ENCODE measurements at places on chromosomes 4 and X.

- no peak for DNase-seq
Measured at GRCh38 chr4:159077702-159078495, 25.0 kb upstream of the RAPGEF2 start.

GRCh38 chrX:104172121-104172520, 5.9 kb downstream of the FAM199X start:
- no peak for DNase-seq

DNA sequence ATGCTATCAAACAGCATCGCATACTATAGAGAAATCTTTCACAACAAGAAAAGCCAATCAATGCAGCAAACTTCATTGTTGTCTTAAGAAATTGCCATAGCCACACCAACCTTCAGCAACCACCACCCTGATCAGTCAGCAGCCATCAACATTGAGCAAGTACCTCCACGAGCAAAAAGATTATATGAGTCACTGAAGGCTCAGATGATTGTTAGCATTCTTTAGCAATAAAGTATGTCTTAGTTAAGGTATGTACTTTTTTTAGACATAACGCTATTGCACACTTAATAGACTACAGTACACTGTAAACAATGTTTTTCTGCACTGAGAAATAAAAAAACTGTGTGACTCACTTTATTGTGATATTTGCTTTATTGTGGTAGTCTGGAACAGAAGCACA, 37.8 kb upstream of the FUNDC1 start:
- DNase-seq, result no peak

GRCh38 chr4:47287735-47288134, 175.8 kb downstream of the COMMD8 start:
- no peak for DNase-seq

GRCh38 chr4:87805971-87806370, 6.6 kb downstream of the IBSP start:
- DNase-seq, result no peak

DNA sequence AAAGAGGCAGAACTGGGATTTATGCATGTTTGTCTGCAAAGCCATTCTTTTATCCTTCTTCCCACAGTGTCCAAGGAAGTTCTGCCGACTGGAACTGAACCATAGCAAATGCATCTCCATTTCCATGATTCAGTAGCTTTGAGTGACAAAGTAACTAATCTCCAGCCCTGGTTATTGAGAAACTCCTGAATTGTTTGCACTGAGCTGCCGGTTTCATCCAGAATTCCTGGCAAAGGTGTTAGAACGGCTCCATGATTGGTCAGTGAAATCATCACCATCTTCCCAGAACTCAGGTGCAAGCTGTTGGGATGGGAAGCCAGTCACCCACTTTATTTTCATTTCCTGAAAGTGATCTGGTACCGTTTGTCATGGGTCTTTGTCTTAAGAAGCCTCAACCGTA, 47.0 kb upstream of the SLC34A2 start:
- DNase-seq, result no peak

DNA sequence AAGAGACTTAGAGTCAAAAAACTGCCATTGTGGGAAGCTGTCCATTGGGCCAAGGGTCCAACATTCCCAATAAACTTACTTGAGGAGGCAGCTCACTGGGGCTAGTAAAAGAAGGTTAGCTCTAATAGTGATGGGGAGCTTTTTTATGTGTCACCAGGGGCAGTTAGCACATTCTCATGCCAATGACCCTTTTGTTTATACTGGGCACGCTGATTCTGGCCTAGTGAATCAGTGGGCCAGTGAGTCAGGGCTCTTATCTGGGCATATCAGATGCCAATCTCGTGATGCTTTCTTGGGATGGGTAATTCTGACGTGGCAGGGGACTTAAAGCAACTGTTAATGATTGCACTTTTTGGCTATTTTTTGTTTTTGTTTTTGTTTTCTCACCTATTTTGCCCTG, 27.8 kb downstream of the TCEAL1 start:
- no peak for DNase-seq

GRCh38 chrX:47145395-47146120, 537 bp downstream of the RBM10 start:
- no peak for DNase-seq

- no peak for DNase-seq
Measured at GRCh38 chr4:1765409-1766072, 27.6 kb upstream of the FGFR3 start.

GRCh38 chr4:30755346-30755745, 35.2 kb downstream of the PCDH7 start:
- DNase-seq, result no peak

DNA sequence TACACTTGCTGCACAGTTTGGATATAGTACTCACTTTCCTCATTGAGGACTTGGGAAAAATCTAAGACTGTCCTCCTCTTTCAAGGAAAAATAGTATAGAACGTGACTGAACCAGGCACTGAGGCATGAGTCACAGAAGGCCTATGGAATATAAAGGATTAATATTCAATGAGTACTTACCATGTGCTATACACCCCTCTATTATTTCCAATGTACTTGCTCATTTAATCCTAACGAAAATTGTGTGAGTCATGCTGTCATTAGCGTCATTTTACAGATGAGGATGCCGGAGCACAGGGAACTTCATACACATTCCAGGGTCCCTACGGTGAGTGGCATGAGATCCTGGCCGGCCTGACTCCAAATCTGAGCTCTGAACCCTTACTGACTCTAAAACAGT, 2136.2 kb upstream of the TENM3 start:
- no peak for DNase-seq

DNA sequence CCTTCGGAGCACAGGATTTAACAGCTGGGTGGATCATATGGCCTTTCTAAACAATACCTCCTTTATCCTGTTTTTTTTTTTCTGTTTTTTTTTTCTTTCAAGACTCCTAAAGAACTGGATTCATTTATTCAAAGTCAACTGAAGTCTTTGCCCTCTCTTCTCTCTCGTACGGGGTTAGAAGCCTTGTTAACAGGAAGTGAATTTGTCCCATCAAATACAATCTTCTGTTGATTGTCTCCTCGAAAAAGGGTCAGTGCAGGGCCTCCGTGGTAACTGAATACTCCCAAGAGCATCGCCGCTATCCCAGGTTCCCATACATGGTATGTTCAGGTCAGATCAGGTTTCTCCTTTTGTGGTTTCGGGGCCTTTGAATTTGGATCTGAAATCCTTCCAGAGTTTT, 1.8 kb upstream of the TMEM128 start:
- DNase-seq, result no peak

DNA sequence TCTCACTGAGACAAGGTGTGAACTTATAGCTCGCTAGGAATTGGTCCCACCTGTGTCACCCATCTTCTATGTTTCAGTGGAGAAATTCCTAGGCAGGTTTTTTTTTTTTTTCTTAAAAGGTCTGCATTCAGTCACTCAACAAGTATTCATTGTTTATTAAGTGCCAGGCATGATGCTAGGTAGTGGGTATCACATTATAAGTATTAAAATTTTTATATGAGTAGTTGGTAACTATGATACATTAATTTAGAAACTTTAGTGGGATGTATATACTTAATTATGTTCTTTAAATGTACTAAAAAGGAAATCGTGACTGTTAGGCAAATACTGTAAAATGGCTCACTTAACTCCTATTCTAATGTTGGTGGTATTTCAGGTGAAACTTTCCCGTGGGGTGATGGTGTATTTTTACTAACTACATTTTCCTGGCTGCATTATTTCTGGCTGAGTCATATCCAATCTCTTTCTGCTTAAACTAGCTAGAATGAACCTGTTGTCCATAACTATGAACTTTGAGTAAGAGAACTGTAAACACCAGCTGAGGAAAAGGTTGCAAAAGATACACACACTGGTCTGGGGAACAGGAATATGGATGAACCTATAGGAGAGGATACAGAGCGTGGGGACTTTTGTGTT, 49.3 kb upstream of the MED14 start:
- DNase-seq, result no peak

- DNase-seq, result no peak
Measured at GRCh38 chr4:100290585-100290984, 100.3 kb upstream of the DDIT4L start.

- no peak for DNase-seq
Measured at GRCh38 chr4:185020293-185020808, 2.1 kb downstream of the HELT start.

DNA sequence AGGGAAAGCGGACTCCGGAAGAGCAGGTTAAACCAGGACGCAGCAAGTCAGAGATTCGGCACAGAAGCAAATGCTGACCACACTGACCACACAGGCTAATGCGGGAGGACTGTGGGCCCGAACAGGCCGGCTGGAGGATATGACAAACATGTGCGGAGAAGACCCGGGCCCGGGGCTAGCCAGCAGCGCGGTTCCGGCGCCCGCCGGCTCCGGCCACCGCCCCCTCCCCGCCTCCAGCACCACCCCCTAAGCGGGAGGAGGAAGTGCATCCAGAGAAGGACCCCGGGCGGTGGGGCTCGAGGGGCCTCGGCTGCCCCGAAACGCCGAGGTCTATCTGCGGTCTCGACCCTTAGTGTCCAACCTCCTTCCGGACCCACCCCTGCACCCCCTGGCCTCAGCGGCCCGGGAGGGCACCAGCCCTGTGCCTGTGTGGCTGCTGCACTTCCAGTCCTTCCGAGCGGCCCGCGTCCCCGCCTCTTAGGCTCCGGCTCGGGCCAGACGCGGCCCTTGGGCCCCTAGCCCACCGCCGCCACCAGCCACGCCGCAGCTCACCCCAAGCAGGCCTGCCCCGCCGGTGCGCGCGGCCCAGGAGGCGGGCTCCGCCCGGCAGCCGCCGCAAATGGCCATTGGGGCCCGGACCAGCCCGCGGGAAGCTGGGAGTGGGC, 2.1 kb downstream of the ELOVL6 start:
- DNase-seq, result peak; percentile 32

DNA sequence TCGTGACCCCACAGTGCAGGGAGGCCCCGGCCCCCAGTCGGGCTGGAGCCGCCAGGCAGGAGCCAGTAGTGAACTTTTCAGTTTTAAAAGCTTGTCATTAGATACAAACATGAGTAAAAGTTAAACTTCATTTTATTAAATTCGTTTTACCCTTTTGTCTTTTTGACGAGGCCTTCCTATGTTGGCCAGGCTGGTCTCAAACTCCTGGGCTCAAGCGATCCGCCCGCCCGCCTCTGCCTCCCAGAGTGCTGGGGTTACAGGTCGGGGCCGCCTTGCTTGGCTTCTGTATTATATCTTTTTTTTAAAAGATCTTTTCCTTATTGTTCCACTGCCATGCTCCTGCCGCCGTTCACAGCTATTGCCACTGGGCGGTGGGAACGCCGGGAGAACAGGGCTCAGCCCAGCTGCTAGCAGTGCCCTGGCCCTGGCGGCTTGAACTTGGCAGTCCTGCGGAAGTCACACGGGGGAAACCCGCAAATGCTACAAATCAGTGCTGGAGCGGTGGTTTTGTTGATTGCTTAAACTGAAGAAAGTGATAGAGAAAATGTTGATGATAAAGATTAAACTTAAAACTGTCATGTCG, 968 bp upstream of the NELFA start:
- DNase-seq, result peak; percentile 51

- DNase-seq, result no peak
Measured at GRCh38 chr4:108839333-108839732, 76.5 kb upstream of the ETNPPL start.

GRCh38 chrX:132407691-132408090, 81.1 kb downstream of the MBNL3 start:
- DNase-seq, result no peak
